ENCODE measurements at places on chromosomes 3 and 15.

DNA sequence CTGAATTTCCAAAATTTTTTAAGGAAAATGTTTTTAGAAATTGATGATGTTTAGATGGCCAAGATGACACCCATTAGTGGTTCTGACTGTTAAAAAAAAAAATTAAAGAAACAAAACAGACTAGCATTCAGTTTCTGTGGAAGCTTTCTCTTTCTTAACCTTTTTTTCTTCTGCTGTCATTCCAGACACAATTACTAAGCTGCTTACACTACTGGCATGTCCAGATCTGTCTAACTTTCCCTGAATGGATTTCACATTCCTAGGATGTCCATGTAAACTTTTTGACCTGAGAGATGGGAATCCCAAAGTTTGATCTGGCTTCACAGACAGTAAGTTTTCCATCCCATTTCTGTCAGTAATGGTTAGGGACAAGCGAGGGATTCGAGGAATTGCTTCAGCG, 10.3 kb upstream of the MTMR10 start:
- DNase-seq, result no peak

DNA sequence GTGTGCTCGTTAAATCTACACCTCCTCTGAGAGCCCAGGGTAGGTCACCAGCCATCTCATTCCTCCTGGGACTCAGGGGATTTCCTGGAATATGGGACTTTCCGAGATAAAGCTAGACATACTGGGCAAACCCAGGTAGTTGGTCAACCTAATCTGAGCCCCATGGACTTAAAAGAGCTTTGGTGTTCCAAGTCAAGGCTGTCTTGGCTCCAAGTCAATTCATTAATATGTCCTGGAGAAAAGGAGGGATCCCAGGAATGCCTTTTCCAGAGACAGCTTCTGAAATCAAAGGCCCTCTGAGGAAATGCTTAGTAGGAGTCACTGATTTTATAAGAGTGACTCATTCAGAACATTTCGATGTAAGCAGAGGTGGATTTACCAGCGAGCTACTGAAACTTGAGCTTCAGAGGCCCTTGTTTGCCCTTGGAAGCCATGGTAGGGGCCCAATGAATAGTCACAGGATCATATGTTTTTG, 137.3 kb upstream of the UBE2E1 start:
- DNase-seq, result peak; percentile 81

DNA sequence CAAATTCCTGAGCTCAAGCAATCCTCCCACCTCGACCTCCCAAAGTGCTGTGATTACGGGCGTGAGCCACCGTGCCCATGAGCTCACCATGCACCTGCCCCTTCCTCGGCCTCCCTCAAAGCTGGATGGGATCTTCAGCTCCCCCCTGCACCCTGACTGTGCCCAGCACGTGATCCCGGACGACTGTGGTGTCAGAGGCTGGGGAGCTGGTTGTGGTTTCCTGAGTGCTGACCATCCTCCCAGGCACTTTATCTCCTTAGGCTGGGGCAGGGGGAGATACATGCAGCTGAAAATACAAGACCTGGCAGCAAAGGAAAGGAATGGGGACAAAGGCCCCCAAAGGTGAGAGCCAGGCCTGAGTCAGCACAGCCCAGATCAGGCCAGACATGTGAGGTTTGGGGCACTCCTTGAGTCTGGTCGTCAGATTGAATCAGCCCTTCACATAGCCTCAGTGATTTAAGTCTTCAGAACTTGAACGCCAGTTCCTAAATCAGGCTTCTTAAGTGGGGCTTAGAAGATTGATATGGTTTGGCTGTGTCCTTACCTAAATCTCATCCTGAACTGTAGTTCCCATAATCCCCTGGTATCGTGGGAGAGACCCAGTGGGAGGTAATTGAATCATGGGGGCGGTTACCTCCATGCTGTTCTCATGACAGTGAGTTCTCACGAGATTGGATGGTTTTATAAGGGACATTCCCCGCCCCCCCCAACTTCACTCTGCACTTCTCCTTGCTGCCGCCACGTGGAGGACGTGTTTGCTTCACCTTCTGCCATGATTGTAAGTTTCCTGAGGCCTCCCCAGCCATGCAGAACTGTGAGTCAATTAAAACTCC, 35.8 kb downstream of the PRKCD start:
- no peak for DNase-seq

DNA sequence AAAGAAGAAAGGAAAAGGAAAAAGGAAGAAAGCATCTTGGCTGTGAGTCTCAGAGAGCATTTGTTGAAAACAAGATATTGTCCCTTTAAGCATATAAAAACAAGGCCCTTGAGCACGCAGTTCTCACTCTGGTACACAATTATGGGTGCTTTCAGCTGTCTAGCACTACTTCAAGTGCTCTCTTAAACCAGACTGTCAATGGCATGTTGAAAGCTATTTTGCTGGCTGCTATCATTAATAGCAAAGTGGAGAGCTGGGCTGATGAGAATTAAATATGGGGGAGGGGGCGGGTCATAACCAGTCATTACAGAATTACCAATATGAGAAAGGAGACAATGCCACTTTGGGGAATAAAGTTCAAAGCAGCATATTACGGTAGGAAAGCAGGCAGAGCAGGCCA, 9.3 kb downstream of the TLE3 start:
- DNase-seq, result no peak

DNA sequence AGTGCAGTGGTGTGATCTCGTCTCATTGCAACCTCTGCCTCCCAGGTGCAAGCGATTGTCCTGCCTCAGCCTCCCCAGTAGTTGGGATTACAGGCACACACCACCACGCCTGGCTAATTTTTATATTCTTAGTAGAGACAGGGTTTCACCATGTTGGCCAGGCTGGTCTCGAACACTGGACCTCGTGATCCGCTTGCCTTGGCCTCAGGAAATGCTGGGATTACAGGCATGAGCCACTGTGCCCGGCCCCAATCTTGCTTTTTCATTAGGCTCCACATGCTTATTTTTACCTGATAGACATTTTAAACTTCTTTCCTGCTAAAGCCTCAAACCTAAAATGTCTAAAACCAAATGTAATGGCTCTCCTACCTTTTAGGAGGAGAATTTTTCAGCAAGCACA, 817.0 kb upstream of the NECTIN3 start:
- DNase-seq, result no peak

GRCh38 chr15:36940636-36941260, 159.6 kb downstream of the MEIS2 start:
- no peak for DNase-seq

- DNase-seq, result no peak
Measured at GRCh38 chr3:105170423-105170822, 196.3 kb upstream of the ALCAM start.

- peak; percentile 92 for DNase-seq
Measured at GRCh38 chr3:149377408-149378364, at the start of gene TM4SF1. Gene TM4SF1, minus strand, starts transcription at chr3:149377649. Its CDS starts 102 bp downstream, at chr3:149377547.

GRCh38 chr3:15541371-15541770, 19.9 kb upstream of the COLQ start:
- DNase-seq, result no peak

DNA sequence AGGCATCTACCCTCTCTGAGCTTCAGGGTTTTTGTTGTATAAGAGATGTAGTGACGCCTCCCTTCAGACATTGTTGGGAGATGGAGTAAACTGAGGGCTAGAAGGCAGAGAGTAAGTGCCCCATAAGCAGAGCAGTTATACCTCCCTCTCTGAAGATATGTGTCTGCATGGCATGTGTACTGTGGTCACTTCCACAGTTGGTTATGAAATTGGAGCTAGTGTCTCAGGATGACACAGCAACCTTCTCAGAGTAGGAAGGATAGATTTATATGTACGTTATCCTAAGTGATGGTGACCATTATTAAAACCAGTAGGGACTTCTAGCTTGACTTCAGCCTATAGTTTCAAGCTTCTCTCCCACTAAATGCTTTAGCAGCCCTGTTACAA, 17.9 kb downstream of the PXK start:
- DNase-seq, result no peak

DNA sequence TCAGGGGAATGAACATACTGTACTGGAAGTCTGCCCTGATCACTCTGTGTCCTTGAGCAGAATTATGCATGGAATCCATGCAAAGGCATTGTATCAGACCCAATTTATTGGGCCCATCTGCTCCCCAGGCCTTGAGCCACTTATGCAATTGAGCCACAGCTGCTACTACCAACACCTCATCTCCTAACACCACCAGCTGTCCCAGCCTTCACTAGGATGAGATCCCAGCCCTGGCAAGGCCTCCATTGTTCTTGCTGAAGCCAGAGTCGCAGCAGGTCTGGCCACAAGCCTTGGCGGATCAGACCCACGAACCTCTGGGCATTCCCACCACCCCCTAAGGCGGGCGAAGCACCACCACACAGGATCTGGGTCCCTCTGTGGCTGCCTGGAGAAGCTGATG, 9.2 kb upstream of the NME9 start:
- DNase-seq, result no peak

DNA sequence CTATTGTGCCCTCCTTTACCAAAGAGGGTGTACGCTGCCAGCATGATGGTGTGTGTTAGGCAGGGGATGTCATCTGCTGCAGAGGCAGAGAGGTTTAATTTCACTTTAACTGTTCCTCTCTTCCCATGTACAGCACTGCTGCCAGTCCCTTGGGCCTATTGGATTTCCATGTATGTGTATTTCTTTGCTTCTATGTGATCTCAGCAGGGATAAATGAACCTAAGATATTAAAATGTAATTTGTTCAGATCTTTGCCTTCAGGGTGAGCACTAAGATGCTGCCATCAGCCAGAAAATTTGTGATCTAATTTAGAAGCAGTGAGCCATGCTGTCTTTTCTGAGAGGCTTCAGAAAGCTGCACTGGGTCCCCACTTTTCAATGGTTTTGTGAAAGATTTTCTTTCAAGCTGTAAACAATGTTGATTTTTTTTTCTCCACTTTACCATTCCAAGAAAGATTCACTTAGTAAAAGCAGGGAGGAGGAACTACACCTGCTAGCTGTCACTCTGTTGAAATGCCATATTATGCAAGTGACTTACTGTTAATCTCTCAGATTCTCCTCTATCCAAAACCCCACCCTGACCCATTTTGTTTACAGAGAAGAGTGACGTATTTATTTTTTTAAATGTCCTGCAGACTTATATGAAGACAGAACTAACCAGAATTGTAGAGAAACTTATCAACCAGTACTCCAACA, 261.9 kb downstream of the TBL1XR1 start:
- DNase-seq, result no peak

DNA sequence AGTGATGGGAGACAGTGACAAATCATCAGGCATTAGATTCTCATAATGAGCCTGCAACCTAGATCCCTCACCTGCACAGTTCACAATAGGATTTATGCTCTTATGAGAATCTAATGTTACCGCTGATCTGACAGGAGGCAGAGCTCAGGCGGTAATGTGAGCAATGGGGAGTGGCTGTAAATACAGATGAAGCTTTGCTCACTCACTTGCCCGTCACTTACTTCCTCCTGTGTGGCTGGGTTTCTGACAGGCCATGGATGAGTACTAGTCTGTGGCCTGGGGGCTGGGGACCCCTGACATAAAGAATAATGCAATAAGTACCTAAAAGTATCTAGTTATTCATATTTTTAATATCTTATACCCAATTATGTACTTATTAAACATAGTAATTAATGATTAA, 15.6 kb downstream of the IQCB1 start:
- DNase-seq, result no peak

- DNase-seq, result no peak
Measured at GRCh38 chr15:66886686-66887273, 178.6 kb upstream of the SMAD3 start.

- DNase-seq, result no peak
Measured at GRCh38 chr15:29569533-29570092, 252.7 kb downstream of the TJP1 start.

DNA sequence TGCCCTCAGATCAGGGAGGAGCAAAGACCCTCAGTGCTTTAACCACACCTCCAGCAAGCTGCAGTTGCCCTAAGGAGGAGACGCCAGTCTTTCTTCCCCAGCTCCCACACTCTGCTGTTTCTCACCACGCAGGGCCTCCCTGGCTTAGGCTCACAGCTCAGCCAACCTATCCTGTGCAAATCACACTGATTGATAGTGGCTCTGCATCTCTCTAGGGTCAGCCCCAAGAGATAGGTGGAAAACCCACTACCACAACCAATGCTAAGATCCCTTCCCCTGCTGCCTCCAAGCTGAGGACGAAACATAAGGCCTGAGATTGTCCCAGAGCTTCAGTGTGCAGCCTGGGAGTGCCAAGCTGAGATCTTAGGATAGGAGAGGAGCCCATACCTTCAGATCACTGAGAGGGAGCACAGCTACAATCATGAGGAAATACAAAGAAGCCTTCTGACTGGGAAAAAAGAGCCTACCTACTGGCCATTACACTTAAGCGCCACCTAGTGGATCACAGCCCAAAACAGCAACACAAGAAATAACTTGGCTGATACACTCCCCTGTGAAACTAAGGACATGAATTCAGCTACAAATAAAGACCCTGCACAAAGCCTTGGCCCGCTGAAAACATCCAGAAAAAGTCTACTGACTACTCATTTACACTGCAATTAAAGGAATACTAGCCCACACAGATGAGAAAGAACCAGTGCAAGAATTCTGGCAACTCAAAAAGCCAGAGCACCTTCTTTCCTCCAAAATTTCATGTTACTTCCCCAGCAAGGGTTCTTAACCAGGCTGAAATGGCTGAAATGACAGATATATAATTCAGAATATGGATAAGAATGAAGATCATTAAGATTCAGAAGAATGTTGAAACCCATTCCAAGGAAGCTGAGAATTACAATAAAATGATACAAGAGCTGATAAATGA, 271.5 kb upstream of the DCBLD2 start:
- peak; percentile 70 for DNase-seq

DNA sequence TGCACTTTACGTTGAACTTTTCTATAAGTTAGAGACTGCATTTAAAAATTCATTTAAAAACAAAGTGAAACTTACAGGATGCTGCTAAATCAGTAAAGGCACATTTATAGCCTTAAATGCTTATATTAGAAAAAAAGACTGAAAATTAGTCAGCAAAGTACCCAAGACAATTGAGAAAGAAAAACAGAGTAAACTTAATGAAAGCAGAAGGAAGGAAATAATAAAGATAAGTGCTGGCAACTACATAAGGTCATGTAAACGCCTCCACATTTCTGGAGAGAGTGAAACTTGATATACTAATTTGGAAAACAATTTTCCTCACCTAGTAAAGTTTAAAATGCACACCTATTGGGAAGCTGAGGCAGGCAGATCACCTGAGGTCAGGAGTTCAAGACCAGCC, 58.2 kb upstream of the ACAN start:
- DNase-seq, result no peak

- DNase-seq, result no peak
Measured at GRCh38 chr3:112092496-112093179, 6.4 kb downstream of the C3orf52 start.

DNA sequence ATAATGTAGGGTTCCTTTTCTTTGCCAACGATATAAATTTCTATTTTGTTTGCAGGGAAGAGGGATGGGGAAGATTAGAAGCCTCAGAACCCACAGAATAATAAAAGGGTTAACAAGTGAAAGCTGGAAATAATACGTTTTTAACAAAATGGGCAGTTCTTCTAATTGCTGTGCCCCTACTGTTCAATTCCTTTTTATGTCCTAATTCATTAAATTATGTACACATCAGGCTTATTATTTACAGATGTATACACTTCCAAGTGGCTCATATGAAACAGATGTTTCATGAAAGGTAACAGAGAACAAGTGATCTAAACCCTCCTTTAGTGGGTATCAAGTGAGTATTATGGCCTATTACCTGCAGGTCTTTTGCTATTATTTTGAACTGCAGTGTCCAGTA, 16.2 kb downstream of the RARB start:
- no peak for DNase-seq
